ENCODE measurements at places on chromosomes 7 and 10. TPM values are rescaled to one million over a fixed set of nuclear protein-coding genes. Genes with fewer than 3 reads are reported as not detected.

- no peak for DNase-seq
Measured at GRCh38 chr7:114414156-114415063, at the start of gene FOXP2. Gene FOXP2 (plus strand): TSS chr7:114414815. CDS start chr7:114426512, 11,697 bp downstream.

ANKRD22 gene
- 2.7 TPM for polyA plus RNA-seq

- no peak for DNase-seq
Measured at GRCh38 chr10:22429981-22430421, 84.7 kb downstream of the SPAG6 start.

RNF32 gene
- 1.00 TPM for polyA plus RNA-seq

DNA sequence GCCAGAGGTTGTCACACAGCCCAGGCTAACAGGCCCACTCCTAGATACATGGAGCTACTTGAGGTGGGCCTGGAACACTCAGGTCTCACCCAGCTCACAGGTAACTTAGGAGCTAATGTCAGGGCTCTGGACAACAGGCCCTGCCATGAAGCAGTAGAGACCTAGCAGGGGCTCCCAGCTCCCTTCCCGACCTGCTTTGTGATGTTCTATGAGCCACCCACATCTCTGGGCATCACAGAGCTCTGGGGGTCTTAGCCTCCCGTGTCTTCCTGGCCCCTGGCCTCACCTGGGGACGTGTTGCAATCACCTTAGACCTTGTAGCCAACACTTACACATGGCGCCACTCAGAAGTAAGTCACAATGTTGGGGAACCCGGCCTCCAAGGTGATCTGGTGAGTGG is 12.4 kb downstream of the WDFY4 start:
- no peak for DNase-seq

DNA sequence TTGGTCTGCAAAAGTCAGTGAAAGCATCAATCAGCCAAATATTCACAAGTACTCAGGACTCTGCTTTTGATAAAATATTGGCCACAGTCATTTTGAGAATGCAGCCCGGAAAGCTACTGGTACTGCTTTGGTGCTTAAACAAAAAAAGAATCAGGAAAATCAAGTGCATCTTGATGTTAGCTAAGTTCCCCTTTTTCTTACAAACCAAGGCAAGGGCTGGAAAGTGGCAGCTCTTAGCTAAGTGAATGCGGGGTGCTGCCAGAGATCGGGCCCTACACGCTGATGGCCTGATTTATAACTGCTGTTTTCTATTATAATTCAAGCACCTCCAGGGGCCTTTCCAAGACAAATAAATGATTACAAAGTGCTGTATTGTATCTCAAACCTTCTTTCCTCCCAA is 136.8 kb upstream of the MGMT start:
- DNase-seq: no peak

DNA sequence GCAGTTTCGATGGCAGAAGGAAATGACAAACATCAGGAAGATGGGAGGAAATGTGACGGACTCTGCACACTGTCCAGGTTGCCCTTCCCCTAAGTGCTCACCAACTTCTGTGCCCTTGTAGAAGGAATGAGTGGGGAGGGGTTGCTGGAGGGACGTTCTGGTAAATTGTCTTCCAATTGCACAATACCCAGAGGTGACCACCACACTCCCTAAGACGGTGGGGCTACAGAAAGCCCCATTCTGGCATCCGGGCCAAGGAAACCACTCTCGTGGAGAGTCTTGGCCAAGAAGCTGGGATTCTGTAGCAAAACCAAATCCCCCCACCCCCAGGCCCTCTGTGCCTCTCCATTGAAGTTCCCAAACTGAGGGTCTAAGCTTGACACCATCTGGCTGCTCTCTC is 37.1 kb downstream of the ZMIZ1 start:
- no peak for DNase-seq

Data from mammary epithelial cell (primary cell).